ENCODE measurements at places on chromosomes 5 and 9.

DNA sequence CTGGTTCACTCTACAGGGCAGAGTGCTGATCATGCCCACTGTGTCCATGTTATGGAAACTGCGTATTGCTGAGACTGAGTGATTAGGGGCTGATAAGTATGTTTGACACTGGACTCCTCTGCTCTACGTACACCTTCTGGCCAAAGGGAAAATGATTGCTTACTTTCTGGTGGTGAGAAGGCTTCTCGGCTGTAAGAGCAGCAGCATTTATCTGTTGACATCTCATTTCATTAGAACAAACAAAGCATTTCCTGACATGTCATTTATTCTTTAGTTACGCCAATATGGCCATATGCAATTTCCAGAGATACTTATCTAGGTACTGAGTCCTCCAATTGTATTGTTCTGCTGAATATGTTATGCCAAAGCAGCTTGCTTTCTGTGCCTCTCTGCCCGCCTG, 5.6 kb downstream of the FAXDC2 start:
- no peak for DNase-seq

GRCh38 chr9:20838218-20838617, 154.2 kb downstream of the FOCAD start:
- no peak for DNase-seq

GRCh38 chr9:110936237-110936636, 102.0 kb downstream of the LPAR1 start:
- no peak for DNase-seq

- DNase-seq = no peak
Observed at GRCh38 chr5:175092691-175093090, 351.3 kb downstream of the DRD1 start.

DNA sequence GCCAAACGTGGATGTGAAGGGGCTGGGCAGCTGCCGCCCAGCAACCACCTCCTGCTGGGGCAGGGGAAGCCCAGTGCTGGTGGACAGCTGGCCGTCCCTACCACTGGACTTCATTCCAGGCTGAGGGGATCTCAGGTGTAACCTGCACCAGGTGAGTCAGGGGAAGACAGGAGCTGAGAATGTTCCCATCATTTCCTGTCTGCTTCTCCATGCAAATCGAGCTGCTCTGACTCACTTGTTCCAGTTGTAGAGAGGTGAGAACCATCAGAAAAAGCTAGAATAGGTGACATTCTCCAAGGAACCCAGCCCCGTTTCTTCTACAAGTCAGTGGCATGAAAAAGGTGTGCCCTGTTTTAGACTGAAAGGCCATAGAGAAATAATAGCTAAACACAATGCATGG, 21.8 kb upstream of the BARX1 start:
- no peak for DNase-seq

DNA sequence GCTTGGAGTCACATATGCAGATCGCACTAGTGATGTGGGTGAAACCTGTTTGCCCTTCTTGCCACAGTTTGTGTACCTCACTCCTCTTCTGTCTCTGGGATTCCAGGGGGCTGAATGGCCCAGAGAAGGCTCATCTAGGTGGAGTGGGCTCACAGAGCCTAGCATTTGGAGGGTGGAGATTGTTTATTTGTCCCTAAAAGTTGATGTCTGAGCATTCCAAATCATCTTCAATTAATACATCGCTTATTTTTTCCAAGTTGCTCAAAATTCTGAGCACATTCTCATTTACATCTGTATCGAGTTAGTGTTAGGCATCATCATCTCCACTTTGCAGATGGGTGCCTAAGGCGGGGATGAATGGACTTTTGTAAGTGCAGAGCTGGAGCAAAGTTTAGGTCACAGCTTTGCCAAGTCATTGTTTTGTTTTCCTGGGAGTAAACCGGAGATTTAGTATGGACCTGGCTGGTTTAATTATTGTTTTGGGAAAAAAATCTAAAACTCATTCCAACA, 2.0 kb downstream of the ABL1 start:
- no peak for DNase-seq

GRCh38 chr5:38453506-38453905, 102.9 kb downstream of the LIFR start:
- DNase-seq = no peak

DNA sequence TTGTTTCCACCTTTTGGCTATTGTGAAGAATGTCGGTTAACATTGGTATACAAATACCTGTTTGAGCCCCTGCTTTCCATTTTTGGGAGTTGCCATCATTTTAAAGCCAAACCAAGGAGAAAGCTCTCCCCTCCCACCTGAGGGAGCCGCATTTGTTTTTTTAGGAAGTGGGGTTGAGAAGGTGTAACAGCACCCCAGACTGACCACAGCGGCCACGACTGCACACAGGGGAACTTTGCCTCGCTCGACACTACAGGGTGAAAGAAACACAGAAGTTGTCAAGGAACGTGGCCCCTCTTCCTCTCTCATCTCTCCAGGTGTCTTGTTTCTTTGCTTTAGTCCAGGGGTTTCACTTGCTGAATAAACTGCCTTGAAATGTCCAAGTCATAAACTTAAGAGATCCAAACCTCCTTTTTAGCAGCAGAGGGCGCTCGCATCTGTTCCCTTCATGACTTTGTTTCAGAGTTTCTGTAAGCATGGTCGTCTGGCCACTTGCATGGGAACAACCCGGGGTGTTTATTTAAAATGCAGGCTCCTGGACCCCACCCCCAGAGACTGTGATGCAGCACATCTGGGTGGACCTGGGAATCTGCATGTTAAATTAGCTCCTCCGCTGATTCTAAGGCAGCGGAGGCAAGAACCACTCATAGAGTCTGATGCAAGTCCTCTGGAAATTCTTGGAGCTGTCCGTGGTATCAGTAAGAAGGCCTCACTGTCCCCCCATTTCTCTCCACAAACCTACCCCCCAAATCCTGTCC, 2.1 kb upstream of the TTLL11 start:
- DNase-seq = peak; percentile 27
